HAP-1 (cell line): ENCODE measurements at places on chromosomes 6 and 20.

DNA sequence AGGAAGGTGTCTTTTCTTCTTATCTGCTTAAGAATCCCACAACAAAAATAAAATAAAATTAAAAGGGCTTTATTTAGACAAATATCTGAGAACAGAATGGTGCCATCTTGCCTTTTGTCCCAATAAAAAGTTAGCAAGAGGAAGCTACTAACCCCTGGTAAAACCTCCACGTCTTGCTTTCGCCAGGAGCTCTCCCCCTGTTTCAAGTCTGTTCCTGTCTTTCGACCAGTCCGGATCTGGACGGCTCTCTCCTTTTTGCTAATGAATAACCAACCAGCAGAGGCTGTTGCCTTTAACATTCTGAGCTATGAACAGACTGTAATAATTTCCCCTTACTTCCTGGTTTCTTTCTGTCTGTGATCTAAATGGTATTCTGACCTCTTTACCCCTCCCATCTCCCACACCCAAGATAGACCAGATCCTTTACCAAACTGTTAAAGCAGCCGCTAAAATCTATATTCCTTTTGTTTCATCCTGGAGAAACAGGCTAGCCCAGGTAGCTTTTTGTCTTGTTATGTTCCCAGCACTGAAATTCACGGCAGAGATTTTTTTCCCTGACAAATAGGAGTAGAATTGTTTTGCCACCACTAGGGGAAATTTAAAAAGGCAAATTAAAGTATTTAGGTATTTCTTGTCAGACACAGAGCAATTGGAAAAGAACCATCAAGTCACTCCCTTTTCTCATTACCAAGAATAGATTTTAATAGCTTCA, at the start of gene FRK:
Gene FRK (minus strand): TSS at position 320 of the 712 bp plus-strand sequence. CDS start 580 bp downstream, outside the sequence.
- no peak for DNase-seq

GRCh38 chr20:19304886-19305415, 92.5 kb downstream of the SLC24A3 start:
- DNase-seq, result no peak

DNA sequence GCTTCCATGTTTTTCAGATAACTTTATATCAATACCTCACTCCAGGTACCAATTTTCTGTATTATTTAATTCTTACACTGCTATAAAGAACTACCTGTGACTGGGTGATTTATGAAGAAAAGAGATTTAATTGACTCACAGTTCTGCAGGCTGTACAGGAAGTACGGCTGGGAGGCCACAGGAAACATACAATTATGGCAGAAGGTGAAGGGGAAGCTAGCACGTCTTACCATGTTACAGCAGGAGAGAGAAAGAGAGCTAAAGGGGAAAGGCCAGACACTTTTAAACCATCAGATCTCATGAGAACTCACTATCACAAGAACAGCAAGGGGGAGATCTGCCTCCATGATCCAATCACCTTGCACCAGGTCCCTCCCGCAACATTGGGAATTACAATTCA, 119.1 kb upstream of the BMP5 start:
- no peak for DNase-seq

DNA sequence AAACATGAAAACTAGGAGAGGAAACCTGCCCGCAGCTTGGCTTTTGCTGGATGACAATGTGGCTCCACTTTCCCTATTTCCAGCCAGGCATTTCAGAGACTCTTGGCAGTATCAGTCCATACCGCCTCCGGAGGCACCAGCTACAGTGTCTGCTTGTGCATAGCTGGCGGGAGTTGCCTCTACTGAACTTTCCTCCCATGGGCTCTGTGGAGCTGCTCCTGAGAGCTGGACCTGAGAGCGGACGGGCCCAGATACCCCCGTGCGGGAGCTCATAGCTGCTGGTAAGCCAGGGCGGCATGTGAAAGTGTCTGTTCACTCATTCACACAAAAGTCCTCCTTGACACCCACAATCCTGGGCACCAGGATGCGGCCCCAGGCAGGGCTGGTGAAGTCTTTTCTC, 130.3 kb upstream of the PMEPA1 start:
- no peak for DNase-seq

GRCh38 chr6:121086876-121087275, 247.4 kb downstream of the TBC1D32 start:
- DNase-seq, result no peak

DNA sequence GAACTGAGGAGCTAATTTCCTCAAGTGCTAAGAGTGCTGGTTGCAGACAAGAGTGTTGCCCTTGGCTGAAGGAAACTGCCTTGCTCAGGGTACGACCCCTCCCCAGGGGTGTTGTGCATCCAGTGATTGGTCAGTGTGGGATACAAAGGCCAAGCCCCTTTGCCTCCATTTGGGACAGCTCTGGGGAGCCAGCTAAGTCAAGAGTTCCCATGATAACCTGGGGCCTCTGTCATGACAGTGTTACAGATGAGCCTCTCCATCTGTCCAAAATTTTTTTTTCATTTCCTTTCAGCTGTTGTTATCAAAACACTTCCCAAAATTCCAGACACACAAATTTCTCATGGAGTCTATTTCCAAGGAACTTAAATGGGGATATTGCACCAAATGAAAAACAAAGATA, 93.3 kb downstream of the HS3ST5 start:
- no peak for DNase-seq

DNA sequence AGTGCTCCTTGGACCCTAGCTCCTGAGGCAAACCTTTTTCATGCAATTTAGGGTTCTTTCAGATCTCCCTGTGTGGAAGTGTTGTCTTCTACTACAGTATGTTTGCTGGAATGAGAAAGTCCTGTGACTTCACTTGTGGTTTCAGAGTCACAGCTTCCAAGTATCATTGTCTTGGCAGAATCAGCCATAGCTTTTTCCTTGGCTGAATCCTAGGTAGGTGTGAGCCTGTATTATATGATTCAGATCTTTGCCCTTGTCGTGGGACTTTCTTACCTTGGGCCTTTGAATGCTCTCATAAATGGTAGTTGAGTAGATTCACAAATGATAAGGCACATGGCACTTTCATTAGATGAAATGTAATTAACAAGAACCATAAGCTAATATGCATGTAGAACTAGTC, 16.5 kb downstream of the CARMIL1 start:
- no peak for DNase-seq
